HCT116 (cell line): ENCODE measurements at places on chromosomes 1 and 21.

DNA sequence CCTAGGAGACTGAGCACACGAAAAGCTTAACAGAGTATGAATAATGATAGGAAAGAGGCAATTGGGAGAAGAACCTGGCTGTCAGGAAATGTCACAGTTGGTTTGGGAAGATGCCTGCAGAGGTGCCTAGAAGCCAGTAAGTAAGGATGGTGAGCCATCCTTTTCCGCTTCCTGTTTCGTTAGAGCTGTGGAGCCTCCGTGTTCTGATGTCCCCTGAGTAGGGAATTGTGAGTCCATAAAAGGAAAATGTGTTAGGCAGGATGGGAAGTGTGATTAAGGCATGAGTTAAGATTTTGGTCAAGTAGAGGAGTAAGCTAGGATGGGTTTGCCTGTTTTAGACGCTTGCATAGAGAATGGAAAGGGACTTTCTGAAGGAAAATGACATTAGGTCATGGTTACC, 9.0 kb downstream of the CLIC4 start:
- DNase-seq: no peak

DNA sequence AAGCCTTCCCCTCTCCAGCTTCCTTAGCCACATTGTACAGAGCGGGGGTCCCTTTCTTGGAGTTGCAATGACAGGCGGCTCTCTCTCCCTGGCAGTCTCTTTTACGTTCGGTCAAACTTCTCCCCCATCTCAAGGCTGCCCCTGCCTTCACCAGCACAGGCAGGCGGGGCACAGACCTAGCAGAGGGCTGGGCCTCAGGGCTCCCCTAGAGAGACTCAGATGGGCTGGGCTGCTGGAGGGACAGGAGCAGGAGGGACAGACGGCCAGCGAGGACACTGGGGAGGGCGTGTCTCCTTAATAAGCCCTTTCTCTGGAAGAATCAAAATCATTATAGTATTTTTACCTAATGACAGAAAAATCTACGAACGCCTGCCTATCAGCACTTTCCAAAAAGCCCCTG, 79.6 kb downstream of the CASZ1 start:
- DNase-seq: no peak

DNA sequence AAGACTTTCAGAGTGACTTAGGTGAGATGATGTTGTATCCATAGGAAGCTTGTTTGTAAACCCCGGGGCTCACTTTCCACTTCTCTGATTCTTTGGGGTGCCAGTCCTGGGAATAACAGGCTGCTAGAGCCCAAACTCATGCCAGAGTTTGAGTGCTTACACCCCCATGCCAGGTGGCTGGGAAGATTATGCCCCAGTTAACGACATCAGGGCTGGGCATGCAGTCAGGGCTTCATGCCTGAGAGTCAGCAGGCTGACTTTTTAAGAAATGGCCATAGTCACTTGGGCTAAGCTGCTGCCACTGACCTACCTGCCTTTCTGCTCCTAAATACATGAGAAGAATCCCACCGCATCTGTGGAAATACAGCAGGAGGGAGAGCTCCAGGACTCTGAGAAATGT, 425.6 kb upstream of the VAMP3 start:
- no peak for DNase-seq

DNA sequence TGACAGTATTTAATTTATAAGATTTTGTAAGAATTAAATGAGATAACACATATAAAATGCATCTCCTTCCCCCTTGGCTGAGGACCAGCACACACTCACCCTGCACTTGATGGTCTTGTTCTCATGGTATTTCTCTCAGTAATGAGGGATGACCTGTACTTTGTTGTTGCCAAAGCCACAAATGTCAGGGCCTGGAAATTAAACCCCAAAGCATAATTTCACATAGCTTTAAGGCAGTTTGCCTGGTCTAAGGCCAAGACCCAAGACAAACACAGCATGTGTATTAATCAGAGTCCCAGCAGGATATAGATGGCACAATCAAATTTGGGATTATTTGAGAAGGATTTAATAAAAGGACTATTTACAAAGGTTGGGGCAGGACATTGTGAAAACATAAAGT, 48.6 kb upstream of the EPS15 start:
- DNase-seq: no peak
